Right lung (tissue), 10 donors: ENCODE measurements at places on chromosomes 12 and 14.

DNA sequence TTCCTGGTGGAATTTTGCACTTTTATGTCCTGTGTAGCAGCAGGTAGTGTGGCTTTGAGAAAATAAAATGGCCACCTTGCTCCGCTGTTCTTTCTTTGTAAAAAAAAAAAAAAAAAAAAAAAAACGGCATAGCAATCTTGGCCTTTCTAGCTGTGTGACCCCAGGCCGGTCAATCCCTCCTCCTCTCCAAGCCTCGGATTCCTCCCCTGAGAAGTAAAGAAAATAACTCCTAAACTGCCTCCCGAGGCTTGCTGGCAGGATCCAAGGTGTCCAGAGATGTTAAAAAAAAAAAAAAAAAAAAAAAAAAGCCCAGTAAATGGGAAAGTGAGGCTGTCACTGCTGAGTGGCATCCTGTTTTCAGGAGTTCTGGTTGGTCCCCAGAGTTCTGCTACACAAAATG, 23.9 kb upstream of the MAP1LC3B2 start:
- no peak for DNase-seq

- no peak for DNase-seq
Measured at GRCh38 chr12:92650228-92650822, 52.5 kb upstream of the PLEKHG7 start.

- no peak for DNase-seq
Measured at GRCh38 chr12:7601406-7601805, 64.3 kb downstream of the APOBEC1 start.

DNA sequence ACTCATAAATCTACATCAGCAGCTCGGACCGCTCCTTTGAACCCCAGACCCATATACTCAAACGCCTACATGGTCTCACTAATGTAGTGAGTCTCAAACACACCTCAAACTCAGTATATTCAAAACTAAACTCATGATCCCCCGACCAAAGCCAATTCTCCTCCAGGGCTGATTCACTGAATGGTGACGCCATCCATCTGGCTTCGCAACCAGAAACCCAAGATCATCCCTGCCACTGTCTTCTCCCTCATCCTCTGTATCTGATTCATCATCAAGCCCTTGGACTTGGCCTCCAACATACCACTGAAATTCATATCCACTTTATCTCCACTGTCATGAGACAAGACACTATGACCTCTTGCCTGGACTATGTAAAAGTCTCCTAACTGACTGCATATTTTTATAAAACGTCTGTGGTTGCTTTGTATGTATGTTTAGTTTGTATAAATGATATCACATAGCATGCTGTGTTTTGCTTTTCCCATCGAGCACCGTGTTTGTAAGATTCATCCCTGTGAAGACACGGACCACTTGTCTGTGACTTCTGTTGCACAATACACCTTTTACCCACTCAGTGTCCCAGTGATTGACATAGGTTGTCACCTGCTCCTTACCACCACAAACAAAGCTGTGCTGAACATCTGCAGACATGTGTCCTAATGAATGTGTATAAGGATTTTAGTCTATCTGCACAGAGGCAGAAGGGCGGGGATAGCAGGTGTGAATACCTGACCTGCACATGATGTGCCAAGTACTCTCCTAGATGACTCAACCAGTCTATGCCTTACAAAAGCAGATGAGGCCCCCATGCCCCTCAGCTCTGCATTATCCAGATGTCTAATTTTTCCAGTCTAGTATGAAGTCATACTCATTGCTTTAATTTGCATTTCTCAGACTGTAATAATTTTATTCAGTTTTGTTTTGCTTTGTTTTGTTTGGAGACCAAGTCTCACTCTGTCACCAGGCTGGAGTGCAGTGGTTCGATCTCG, 76.9 kb downstream of the VWF start:
- no peak for DNase-seq

- no peak for DNase-seq
Measured at GRCh38 chr12:62717643-62718042, 217.3 kb downstream of the PPM1H start.

GRCh38 chr12:109718390-109718789, 4.8 kb downstream of the FAM222A start:
- no peak for DNase-seq

GRCh38 chr14:85079842-85080730, 449.9 kb upstream of the FLRT2 start:
- no peak for DNase-seq

DNA sequence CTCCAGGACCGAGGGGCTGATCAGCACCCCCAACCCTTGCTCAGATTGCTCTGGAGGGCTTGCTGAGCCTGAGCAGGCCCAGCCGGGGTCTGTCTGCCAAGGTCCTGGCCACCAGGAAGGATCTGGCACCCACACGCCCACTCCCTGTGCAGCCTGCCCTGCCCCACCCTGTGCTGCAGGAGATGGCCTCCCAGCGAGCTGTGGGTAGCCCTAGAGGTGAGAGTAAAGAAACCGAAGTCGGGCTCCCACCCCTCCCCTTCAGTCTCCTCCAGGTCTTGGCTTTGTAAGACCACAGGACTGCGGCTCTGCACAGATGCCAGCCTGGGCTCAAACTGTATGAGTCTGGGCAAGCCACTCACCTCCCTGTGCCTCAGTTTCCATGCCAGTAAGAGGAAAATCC, 307.8 kb downstream of the BCL11B start:
- no peak for DNase-seq
